Memory B cell (primary cell): ENCODE measurements at places on chromosomes 16 and 17.

DNA sequence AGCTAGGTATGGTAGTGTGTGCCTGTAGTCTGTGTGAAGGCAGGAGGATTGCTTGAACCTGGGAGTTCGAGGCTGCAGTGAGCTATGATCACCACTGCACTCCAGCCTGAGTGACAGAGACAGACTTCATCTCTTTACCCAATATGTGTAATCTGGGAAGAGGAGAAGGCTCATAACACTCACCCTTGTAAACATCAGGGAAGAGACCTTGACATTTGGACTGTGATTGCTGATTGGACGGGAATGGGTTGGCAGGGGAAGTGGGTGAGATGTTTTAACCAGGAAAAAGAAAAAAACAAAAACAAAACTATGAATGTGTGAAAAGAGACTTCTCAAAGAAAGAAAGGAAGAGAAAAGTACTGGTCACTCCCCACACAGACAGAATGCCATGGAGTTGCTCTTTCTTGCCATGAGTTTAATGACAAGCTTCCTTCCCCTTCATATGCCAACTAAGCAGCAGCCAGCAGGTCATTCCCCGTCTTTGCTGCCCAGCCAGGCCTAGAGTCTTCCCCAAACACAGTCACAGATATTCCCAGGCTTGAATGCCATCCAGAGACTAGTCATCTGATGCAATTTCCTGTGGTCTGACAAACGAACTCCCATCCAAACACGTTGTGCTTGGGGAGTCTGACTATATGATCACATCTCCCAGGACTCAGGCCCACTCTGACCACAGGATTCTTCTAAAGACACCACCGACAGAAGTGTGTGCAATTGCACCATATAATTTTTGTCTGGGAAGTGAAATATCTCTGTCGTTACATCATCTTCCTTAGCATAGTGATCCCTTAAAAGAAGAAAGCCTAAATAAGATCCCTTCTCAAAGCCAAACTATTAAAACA, 3.6 kb upstream of the XAF1 start:
- H3K27ac ChIP-seq, result no peak overlapping the region
- H3K4me1 ChIP-seq, result peaks cover 19% of the 10 kb centered on the region
- peaks cover 2% of the 10 kb centered on the region for H3K36me3 ChIP-seq
- H3K27me3 ChIP-seq, result peaks cover 2% of the 10 kb centered on the region
- H3K4me3 ChIP-seq, result no peak overlapping the region

- no peak overlapping the region for H3K27ac ChIP-seq
- peaks cover 16% of the 10 kb centered on the region for H3K27me3 ChIP-seq
- DNase-seq, result peak; percentile 67
- peaks cover 13% of the 10 kb centered on the region for H3K4me1 ChIP-seq
These were observed 6.9 kb upstream of the ELAC2 start for GRCh38 chr17:13024526-13025257.

GRCh38 chr17:1492249-1493206, at the start of gene MYO1C:
Gene MYO1C, minus strand, starts transcription at chr17:1492686. Its CDS starts 199 bp downstream, at chr17:1492487.
- no peak for DNase-seq
- peak within 1 kb of the TSS; percentile 91 for H3K4me3 ChIP-seq
- H3K27me3 ChIP-seq, result no peaks in the 10 kb centered on the region
- no peaks in the 10 kb centered on the region for H3K36me3 ChIP-seq

DNA sequence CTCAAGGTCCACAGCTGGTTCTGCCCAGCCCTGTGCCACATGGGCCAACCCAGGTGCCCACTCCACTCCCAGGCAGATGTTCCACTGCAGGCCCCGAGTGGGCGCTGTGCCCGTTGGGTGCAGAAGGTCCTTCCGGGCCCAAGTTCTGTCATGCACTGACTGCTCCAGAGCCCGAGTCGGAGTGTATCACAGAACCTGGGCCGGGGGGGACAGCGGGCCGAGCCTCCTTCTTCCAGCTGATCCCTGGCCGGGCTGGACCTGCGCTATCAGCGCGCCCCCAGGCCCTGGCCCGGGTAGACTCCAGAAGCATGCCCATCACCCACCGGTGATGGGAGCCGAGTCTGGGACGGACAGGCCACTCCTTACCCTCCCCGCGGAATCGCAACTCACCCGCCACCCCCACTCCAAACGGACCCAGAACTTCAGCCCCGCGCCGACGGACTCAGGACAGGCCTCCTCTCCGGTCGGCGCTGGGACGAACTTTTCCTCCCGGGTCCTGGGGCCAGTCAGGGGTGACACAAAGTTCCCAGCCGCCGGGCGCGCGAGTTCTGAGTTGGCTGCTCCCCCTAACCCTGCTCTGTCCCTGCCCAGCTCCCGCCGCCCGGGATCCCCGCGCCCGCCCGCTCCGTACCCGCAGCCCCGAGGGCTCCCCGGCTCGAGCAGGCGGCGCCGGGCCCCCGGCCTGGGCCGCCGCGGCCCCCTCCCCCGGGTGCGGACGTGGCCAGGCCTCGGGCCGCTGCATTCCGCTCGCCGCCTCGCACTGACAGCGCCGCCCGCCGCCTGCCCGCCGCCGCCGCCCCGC, at the start of gene COPZ2:
Gene COPZ2, minus strand, starts transcription at position 762 of the 802 bp plus-strand sequence. Its CDS starts 20 bp downstream, at position 742.
- peak within 1 kb of the TSS; percentile 62 for H3K27ac ChIP-seq
- H3K4me1 ChIP-seq, result peaks cover 8% of the 10 kb centered on the region
- H3K27me3 ChIP-seq, result peaks cover 6% of the 10 kb centered on the region
- peak within 1 kb of the TSS; percentile 94 for H3K4me3 ChIP-seq
- DNase-seq, result peak; percentile 64
- no peaks in the 10 kb centered on the region for H3K36me3 ChIP-seq

DNA sequence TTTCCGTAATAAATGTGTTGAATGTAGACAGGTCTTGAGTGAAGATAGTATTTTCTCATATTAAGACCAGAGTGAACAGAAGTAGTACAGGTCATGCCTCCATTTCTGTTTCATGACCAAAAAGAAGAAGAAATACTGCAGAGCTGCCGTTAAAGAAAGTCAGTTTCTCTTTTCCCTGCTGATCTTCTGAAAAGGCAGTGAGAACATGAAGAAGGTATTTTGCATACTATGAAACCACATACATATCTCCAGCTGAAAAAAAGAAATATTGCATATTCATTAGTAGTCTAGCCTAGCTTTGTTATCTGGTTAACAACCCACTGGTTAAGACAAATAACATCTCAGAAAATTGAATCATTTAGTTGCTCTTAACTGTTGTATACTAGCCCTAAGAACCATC, 138.4 kb downstream of the PHKB start:
- H3K4me3 ChIP-seq, result no peak overlapping the region
- H3K4me1 ChIP-seq, result peaks cover 14% of the 10 kb centered on the region
- H3K27ac ChIP-seq, result peak overlapping the region; percentile 62
- H3K36me3 ChIP-seq, result peaks cover 21% of the 10 kb centered on the region

GRCh38 chr17:42027590-42027889, 7.7 kb downstream of the NKIRAS2 start:
- no peak overlapping the region for H3K27ac ChIP-seq
- peaks cover 5% of the 10 kb centered on the region for H3K4me1 ChIP-seq
- DNase-seq, result no peak
- H3K36me3 ChIP-seq, result peaks cover 3% of the 10 kb centered on the region
- no peak overlapping the region for H3K4me3 ChIP-seq

DNA sequence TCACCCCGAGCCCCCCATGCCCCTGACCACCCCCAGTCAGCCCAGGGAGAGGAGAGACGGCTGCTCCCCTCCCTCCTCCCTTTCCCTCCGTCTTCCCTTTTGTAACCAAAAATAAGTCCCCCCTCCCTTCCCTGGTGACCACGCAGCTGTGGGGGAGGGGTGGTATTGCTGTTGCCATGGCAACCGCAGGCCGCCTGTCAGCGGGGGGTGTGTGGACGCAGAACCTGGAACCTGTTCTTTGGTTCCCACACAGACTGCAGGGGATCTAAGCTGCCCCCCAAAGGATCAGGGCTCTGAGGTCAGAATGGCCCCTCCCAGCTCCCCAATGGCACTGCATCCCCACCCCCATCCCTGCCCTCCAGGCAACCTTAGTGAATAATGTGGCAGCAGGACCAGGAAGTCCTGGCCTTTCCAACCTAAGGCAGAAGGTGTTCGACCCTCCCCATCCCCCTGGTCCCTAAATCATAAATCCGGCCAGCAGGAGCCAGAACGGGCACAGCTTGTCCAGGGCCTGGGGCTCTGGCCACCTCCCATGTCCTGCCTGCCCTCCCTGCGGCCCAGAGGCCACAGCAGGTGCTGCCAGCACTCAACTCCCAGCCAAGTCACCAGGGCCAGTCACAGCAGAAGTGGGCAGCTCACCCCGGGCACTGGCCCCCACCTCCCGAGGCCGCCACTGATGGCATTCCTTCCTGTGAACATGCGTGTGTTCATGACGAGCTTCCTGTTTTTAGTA, 12.0 kb downstream of the CA4 start:
- H3K36me3 ChIP-seq, result no peaks in the 10 kb centered on the region
- H3K27me3 ChIP-seq, result peaks cover 25% of the 10 kb centered on the region

GRCh38 chr17:45128331-45128730, 4.0 kb downstream of the PLCD3 start:
- H3K27me3 ChIP-seq, result peaks cover 2% of the 10 kb centered on the region
- H3K27ac ChIP-seq, result no peak overlapping the region
- H3K4me1 ChIP-seq, result no peaks in the 10 kb centered on the region

GRCh38 chr17:77914385-77915254, 43.9 kb upstream of the TNRC6C start:
- peaks cover 35% of the 10 kb centered on the region for H3K27me3 ChIP-seq
- peaks cover 2% of the 10 kb centered on the region for H3K36me3 ChIP-seq
- no peak overlapping the region for H3K4me3 ChIP-seq
- H3K4me1 ChIP-seq, result peaks cover 20% of the 10 kb centered on the region

DNA sequence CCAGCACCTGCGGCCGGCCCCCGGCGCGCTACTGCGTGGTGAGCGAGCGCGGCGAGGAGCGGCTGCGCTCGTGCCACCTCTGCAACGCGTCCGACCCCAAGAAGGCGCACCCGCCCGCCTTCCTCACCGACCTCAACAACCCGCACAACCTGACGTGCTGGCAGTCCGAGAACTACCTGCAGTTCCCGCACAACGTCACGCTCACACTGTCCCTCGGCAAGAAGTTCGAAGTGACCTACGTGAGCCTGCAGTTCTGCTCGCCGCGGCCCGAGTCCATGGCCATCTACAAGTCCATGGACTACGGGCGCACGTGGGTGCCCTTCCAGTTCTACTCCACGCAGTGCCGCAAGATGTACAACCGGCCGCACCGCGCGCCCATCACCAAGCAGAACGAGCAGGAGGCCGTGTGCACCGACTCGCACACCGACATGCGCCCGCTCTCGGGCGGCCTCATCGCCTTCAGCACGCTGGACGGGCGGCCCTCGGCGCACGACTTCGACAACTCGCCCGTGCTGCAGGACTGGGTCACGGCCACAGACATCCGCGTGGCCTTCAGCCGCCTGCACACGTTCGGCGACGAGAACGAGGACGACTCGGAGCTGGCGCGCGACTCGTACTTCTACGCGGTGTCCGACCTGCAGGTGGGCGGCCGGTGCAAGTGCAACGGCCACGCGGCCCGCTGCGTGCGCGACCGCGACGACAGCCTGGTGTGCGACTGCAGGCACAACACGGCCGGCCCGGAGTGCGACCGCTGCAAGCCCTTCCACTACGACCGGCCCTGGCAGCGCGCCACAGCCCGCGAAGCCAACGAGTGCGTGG, 1.5 kb downstream of the NTN1 start:
- peak overlapping the region; percentile 46 for H3K27ac ChIP-seq
- DNase-seq, result no peak
- H3K4me3 ChIP-seq, result peak overlapping the region; percentile 84

DNA sequence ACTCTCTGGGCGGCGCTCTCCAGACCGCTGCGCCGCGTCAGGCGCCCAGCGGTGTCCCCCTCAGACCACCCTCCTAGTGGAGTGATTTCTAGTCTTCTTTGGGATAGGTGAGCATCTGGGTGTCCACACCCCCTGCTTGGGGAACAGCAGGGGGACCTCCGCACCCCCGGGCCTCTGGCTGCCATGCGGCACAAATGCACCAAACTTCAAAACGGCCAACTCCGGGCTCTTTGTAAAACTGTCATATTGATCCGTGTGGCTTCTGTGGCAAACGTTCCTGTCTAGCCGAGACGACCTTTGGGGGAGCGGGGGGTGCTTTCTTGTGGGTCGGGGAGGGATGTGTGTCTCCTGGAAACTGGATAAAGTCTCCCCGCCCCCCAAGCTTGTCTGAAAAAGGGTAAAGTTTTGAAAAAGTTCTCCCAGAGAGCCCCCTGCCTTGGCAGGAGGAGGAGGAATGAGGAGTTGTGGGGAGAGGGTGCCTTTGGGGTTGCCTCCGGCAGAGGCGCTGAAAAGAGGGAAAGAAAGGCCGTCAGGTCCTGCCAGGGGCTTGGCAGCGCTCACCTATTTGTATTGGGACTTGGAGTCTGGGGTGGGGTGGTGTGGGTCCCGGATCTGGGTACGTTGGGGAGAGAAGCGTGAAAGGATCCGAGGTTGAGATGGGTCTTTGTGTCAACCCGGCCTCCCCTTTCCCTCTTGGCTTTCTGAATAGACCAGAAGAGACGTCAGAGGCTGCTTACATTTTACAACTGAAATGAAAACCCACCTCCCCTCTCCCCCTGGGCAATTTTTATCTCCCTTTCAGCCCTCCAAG, 2.2 kb upstream of the CHD3 start:
- peaks cover 9% of the 10 kb centered on the region for H3K4me1 ChIP-seq
- peak; percentile 44 for DNase-seq
- H3K4me3 ChIP-seq, result no peak overlapping the region
- no peaks in the 10 kb centered on the region for H3K27me3 ChIP-seq
- H3K36me3 ChIP-seq, result peaks cover 2% of the 10 kb centered on the region

- H3K27ac ChIP-seq, result no peak overlapping the region
- DNase-seq, result no peak
- H3K27me3 ChIP-seq, result peaks cover 4% of the 10 kb centered on the region
- no peaks in the 10 kb centered on the region for H3K36me3 ChIP-seq
These were observed 284.4 kb downstream of the FOXL1 start for GRCh38 chr16:86862595-86863280.
